ENCODE measurements at places on chromosomes 11 and 22.

GRCh38 chr11:56624661-56625110 is 10.0 kb upstream of the OR5M1 start:
- DNase-seq: peak; percentile 70

GRCh38 chr11:47506373-47506772 is 46.6 kb downstream of the CELF1 start:
- DNase-seq: no peak

DNA sequence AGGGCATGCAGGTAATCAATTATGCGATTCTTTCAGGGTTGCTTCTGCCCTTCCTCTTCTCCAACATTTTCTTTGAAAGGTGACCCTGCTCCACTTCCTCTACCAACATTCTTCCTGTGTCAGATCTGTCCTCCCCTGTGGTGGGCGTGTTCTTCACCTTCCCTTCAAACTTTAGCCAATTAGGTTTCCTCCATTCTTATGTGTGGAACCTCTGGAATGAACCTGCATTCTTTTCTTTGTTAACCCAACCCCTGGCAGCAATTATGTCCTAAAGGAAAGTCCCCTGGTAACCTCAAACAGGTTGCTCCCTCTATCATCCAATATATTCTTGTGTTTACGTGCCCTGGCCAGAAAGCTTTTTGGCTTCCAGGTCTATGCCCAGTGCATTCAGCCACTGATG is 22.4 kb downstream of the KIRREL3 start:
- no peak for DNase-seq

DNA sequence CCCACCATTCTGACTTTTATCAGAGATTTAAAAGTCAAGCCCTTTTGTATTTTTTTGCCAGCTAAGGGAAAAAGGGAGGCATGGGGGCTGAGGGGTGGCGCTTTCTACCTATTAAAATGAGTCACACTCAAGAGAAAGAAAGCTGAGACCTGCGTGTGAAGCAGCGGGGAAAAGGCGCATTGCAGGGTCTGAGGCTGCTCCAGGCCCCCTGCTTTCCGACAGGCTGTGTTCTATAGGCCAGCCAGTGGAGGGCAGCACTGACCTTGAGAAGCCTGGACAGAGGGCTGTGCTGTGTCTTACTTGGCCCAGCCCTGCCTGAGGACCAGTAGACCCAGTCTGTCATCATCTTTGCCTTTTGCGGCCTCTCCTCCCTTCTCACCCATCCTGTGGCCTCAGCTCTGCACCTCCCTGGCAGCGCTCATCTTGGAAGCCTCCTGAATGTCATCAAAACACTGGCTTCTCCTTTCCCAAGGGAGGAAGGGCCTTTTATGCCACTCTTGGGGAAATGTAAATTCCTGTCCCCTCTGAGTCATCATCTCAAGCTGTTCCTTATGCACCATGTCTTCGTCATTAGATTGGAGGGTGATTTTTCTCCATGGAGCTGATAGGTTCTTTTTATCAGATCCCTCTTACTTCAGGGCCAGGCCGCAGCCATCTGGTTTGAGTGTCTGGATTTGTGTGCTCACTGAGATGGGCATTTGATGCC is 12.6 kb upstream of the MAPK8IP1 start:
- peak; percentile 79 for DNase-seq

DNA sequence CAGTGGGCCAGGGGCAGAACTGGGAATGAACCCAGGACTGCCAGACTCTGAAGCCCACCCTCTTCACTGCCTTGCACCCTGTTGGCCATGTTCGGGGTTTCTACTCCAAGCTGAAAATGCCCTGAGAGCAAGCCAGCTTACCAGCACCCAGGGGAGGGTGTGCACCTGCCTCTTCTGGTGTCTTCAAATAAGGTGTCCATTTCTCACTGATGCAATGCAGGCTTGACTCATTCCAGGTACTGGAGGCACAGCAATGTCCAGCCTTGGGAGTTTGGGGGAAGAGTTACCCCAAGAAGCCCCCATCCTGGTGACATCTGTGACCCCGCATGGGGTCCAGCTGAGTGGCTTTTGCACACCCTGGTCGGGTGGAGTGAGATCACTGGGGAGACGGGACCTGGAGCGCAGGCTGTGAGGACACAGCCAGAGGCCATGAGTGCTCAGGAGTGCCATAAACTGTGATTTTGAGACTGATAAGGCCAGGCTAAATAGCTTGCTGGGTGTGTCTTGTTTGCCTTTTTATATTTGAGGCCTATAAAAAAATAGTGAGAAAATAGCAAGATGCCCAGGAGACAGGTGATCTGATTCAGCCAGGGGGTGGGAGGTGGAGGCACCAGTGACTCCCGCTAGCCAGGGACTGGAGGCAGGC is 4.6 kb upstream of the CERK start:
- no peak for DNase-seq

- no peak for DNase-seq
These were observed at the start of gene PTGDR2 for GRCh38 chr11:60855726-60856633. TSS of gene PTGDR2 (minus strand) at chr11:60855950. CDS start at chr11:60853722, 2,228 bp downstream.

DNA sequence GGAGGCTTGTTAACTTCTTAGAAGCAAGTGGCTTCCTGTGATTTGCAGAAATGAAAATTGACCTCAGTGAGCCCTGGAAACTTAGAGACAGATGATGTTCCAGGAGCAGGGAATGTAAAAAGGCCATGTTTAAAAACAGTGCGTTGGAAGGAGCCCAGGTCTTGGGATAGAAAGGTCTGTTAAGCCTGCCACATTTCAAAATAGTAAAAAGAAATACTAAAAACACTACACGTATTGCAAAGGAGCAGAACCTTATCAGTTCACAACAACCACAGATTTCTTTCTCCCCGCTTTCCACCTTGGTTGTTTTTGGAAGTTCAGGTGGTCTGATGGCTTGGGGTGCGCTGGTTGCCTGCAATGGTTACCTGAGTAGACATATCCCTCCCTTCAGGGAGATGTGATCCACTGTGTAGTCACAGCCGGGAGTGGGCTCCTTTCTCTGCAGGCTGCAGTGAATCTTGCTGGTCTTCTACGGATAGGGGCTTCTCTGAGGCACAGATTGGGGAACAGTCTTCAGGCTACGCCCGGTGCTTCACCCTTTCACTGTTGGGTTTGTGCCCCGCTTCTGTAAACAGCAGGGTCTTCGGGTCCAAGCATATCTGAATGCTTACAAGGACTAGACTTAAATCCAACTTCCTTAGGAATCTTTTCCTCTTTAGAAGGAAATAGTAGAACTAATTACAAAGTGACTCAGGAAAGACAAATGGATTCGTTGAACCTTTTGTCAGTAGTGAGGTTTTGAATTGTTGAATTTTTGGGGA is 1.9 kb downstream of the TEAD1 start:
- DNase-seq: no peak

DNA sequence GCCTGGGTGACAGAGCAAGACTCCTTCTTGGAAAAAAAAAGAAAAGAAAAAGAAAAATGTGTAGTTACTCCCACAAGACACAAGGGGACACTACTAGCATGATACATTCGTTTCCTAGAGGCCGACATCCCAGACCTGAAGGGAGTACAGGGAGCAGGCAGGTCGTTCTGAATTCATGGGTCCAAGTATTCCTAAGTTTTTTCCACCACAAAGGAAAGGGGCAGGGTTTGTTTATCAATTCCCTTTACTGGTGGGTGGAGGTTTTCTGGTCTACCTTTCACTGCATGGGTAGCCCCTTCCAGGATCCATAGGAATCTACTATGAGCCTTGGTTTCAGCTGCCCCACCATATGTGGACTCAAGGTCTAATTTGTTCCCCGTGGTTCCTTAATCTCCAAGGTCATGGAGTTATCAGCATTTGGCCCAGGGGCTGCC is 11.8 kb downstream of the TIGD3 start:
- peak; percentile 82 for DNase-seq

GRCh38 chr22:24424001-24424900 is 3.1 kb upstream of the ADORA2A start:
- DNase-seq: no peak

- DNase-seq: no peak
These were observed 180.5 kb downstream of the ARHGAP42 start for GRCh38 chr11:100867606-100868005.

DNA sequence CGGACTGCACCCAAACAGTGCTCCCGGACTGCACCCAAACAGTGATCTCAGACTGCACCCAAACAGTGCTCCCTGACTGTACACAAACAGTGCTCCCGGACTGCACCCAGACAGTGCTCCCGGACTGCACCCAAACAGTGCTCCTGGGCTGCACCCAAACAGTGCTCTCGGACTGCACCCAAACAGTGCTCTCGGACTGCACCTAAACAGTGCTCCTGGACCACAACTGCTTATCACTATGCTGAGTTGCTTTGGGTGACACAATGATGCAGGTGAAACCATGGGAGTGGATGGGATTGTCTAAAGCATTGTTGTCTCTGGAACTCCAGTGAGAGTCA is 90.4 kb downstream of the FBXO7 start:
- DNase-seq: no peak

- DNase-seq: no peak
These were observed 93.1 kb downstream of the HIPK3 start for GRCh38 chr11:33350287-33350686.

DNA sequence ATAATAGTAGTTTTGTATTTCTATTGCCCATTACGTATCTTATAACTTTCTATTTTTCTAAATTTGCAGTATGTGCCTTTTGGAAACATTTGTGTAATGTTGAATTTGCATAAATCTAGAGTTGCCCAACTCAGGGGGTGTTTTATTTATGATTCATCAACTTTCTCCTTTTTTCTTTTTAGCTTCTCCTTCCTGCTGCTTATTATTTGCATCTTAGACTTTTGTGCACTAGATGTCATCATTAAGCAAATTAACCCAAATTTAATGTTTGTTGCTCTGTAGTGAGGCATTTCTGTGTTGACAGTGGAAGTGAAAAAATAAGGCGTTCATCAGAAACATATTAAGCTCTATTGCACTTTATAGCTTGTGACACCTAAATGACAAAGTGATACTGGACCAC is 56.2 kb upstream of the ZBED5 start:
- no peak for DNase-seq

- no peak for DNase-seq
These were observed 1421.2 kb upstream of the TENM4 start for GRCh38 chr11:80862011-80862410.

GRCh38 chr11:33690290-33691065 is 10.1 kb downstream of the C11orf91 start:
- peak; percentile 100 for DNase-seq

GRCh38 chr11:10488934-10489691 is 34.0 kb downstream of the AMPD3 start:
- no peak for DNase-seq

GRCh38 chr11:69217276-69218105 is 61.8 kb downstream of the SMIM38 start:
- no peak for DNase-seq

- no peak for DNase-seq
These were observed 2.7 kb upstream of the PLXNB2 start for GRCh38 chr22:50310031-50310722.

DNA sequence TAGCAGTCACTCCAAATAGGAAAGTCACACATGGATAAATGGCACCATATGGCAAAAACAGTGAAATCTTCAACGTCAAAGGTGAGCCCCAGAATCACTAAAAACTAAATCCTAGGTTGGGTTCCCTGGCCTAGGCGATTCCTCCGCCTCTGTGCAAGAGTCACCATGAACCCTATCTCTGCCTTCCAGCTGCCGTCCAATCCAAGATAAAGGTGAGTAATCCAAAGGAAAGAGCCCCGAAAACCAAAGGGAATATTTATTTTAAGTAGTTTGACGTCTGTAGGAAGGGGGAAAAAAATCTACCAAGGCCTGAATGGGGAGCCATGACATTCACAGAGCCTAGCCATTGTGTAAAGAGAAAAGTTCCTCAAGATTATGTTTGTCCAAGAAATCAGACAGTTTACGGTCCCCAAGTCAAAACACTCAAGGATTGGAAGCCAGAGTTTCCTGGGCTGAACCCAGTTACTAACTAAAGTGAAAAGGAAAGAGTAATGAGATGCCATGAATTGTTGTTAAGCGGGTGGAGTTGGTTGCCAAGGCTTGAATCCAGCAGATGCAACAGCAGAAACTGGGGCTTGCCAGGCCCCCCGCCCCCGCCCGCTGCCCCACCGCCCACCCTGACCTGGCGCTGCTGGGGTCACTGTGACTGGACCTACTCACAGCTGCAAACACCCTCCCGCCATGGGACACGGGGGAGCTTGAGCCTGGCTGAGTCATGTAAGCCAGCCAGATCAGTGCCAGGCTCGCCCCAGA is 39.7 kb upstream of the ETS1 start:
- no peak for DNase-seq

- peak; percentile 22 for DNase-seq
These were observed 76.7 kb downstream of the PISD start for GRCh38 chr22:31585161-31585859.

- no peak for DNase-seq
These were observed 52.4 kb downstream of the GRIK4 start for GRCh38 chr11:120563703-120564572.

DNA sequence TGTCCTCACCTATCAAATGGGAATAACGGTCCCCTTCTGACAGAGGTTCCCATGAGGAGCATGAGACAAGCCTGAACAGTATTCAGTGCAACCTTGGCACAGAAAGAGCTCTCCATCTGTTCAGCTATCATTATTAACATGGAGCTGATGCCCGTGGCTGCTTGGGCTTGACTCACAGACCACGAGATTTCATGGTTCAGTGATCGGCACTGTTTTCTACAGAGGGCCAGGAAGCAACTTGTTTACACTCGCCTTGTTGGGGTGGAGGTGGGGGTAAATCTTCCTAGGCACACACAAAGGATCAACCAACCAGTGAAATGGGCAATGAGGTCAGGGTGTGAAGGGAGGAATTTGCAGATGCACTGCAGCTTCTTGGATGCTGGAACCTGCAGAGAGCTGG is 88.2 kb downstream of the CWC15 start:
- peak; percentile 34 for DNase-seq

DNA sequence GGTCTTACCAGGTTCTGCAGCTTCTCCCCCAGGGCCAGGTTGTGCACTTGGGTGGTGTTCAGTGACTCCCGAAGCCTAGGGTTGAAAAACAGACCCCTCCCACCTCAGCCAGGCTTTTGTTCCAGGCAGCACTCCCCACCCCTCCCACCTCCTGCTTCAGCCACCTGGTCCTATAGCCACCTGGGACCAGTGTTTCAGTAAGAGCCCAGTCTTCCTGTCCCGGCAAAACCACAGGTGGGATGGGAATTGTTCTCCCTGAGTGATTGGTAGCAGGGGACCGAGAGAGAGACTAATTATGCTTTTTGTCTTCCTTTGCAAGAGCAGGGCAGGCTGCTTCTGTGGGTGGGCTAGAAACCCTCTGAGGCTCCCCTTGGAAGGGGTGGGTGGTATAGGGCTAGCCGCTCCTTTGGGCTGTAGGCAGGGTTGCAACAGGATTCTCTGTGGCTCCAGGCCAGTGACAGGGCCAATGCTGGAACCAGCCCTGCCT is 8.5 kb upstream of the NAALADL1 start:
- no peak for DNase-seq
